ENCODE measurements at places on chromosomes 16 and 17.

DNA sequence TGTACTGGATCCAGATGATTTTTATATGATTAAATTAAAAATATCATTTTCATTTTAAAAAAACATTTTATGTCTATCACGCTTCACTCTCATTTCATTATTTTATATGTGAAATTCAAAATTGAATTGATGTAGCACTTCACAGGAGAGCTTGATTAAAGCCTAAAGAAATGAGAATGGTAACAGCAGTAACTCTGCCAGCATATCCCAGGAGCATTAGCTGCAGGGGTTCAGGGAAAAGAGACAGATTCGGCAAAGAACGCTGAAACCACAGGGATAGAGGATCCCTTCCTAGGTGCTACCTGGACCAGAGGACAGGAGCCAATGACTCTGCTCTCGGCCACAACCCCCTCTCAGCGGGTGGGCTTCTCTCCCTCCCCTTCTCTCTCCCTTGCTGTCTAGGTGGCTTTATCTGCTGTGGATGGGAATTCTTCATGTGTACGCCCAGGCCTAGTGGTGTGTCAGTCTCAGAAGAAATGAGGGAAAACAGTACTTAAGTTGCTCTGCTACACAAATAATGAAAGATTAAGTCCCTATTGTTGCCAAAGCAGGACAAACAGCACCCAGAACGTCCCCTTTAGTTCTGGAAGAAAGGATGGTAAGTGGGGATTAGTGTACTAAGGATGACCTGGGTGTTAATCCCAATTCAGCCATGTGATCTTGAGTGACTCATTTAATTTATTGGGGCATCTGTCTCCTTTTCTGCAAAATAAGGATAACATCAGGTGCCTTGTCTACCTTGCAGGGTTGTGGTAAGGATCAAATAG, 123.3 kb downstream of the CDK5R1 start:
- DNase-seq: no peak

- DNase-seq: no peak
Observed at GRCh38 chr16:68287276-68288251, 23.2 kb downstream of the SLC7A6OS start.

DNA sequence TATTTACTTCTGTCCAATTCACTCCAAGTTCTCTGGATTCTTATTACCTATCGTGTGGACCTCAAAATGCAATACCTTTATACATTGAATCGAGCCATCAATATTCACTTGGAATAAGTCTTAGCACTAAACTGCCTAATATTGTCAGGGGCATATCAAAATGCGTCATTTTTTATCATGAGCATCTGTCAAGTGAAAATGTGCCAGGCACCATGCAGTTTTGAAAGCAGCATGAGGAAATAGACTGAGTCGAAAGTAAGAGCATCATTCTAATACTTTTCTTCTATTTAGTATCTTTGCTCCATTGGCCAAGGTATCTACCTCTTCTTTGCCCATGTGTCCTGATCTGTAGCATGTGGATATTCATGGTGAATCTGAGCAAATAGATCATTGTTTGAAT, 1193.4 kb downstream of the CDH11 start:
- no peak for DNase-seq

DNA sequence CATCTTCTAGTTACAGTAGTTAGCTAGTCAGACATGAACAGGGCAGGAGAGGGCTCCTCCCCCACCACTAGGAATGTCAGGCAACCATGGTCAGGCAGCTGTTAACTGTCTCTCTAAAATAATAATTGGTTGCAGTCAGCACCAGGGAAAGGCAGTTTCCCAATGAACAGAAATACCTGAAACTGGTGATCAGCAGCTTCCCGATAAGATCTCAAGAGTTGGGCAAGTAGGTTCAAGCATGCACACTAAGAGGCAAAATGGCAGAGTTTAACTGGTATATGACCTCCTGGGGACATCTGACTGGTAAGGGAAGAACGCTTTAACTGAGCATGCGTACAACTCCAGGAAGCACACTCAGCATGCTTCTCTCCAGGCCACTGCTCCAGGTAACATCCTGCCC, 12.6 kb upstream of the XYLT1 start:
- DNase-seq: no peak

- no peak for DNase-seq
Observed at GRCh38 chr16:50538411-50539052, 9.7 kb upstream of the NKD1 start.

DNA sequence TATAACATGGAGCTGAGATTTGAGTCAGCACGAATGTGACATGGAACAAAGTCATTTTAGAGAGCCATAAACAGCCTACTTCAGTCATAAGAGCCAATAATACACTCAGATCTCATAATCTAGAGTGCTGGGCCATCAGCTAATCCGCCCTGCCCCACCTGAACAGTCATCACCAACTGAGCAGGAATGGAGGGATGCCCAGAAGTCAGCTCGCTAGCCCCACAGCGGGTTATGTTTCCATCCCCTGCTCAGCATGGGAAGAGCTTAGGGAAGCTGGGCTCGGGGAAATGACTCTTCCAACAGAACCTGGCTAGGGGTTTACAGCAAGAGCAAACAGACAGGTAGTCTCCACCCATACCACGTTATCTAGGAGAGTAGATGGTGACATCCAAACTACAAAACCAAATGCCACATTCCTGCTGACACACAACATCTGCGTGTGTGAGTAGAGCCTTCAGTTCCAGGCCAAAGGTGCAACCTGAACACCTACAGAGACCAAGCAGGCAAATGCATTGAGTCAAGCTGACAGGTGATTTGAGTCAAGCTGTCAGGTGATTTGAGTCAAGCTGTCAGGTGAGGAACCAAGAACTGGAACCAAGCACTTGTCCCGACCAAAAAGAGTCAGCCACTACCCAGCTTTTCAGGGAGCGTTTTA, 2.0 kb downstream of the TMEM11 start:
- no peak for DNase-seq

GRCh38 chr17:74156878-74157277, 46.6 kb upstream of the RPL38 start:
- DNase-seq: no peak
